ENCODE measurements at places on chromosomes 11 and 22.

GRCh38 chr11:1371836-1372465 lies 17.8 kb upstream of the BRSK2 start:
- no peak for DNase-seq

GRCh38 chr11:66918741-66919140 lies 39.4 kb downstream of the PC start:
- no peak for DNase-seq

DNA sequence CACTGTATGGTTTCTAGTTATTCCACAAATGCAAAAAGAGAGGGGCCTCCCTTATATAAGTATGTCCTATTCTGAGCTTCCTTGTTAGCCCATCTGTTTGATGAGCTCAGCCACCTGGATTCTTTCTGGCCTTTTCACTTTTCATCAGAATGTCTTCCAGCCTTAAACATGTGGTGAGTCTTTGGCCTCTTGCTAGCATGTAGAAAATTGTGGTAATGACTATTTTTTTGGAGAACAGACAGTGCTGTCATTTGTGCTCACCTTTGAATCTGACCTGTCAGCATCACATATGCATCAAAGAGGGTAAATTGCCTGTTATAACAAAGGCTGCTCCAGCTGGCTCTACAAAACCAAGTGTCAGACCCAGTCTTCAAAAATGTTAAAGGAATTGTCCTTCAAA lies 558.7 kb downstream of the RAB38 start:
- DNase-seq: no peak

DNA sequence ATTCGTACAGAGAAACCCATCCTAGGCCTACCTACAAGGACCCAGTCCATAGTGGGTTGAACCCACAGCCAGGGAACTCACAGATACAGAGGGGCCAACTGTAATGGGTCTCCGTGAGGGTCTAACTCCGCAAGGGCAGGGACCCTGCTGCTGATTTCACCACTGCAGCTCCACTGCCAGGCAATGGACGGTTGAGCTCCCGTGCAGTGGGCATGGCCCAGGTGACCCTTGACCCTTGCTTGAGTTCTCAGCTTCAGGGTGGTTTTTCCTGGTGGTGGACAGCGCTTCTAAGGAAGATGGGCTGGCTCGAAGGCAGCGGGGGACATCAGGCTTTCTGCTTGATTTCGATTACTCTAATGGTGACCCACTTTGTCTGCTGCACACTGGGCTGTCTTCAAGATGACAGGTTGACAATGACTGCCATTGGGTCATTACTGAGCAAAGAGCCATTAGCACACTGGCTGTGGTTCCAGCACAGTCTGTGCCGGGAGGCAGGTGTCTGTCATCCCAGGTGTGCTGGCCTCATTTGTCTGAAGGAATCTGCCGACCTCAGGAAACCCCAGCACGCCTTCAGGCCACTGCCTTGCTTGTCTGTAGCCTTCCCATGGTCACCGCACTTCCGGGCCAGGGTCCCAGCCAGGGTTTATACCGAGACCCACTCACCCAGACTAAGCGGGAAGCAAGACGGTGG lies 3.7 kb upstream of the GAL start:
- DNase-seq: no peak

DNA sequence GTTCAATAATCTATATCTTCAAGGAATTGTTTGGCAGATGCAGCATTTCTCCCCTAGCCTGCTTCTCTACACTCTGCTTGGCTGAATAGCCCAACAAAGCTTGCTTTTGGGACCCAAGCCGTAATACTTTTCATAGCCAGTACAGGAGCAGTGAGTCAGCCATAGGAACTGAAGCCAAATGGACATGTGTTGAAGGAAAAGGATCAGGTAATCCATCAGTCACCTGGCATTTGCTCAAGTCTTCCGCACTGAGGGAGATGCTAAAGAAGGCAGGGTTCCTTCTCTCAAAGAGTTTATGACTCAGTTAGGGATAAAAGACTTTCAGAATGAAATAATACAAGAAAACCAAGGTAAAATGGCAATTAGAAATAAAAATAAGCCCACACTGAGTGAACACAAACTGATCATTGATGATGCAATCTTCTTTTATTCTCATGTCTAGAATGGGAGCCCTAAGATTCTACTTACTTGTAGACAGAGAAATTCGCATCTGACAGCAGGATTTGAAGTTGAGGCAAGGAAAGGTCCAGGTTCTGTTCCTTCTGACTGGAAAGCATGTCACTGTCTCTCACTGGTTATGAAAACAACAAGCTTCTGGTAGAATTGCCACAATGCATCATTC lies 13.2 kb downstream of the C11orf87 start:
- no peak for DNase-seq

Measured in DND-41 (cell line).